ENCODE measurements at places on chromosomes 4 and X.

GRCh38 chrX:97030947-97031346, 147.2 kb downstream of the RPA4 start:
- DNase-seq: no peak

DNA sequence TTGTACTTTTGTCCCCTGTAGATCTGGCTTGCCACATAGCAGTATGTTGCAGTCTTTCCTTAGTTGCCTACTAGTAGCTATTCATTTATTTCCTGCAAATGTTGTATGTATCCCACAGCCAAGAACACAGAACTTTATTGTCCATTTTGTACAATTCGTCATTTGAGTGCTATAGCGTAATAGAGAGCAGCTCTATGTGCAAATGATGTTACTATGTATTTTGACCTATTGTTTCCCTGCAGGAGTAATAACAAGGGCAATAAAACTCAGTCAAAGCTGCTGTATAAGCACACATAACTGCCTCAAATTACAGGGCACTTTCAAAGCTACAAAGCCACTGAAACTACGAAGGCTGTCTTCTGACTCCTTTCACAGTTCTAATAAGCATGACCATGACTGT, 48.1 kb downstream of the NRK start:
- DNase-seq: no peak

DNA sequence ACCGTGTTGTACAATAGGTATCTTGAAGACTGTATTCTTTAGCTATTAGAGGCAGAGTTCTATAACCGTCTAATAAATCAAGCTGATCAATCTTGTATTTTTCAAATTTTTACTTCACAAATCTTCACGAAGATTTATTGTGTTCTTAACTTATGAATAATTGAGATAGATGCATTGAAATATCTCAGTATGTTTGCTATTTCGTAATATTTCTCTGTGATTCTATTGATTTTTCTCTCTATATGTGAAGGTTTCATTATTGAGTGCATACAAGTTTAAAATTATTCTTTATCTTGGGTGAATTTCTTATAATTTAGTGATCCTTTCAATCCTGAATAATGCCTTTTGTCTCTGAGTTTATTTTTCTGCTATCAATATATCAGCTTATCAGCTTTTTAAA, 19.8 kb upstream of the SHISA3 start:
- DNase-seq: no peak

GRCh38 chr4:113371111-113371510, 321.7 kb downstream of the ANK2 start:
- no peak for DNase-seq

GRCh38 chr4:177127658-177128057, 182.0 kb upstream of the NEIL3 start:
- peak; percentile 67 for DNase-seq

DNA sequence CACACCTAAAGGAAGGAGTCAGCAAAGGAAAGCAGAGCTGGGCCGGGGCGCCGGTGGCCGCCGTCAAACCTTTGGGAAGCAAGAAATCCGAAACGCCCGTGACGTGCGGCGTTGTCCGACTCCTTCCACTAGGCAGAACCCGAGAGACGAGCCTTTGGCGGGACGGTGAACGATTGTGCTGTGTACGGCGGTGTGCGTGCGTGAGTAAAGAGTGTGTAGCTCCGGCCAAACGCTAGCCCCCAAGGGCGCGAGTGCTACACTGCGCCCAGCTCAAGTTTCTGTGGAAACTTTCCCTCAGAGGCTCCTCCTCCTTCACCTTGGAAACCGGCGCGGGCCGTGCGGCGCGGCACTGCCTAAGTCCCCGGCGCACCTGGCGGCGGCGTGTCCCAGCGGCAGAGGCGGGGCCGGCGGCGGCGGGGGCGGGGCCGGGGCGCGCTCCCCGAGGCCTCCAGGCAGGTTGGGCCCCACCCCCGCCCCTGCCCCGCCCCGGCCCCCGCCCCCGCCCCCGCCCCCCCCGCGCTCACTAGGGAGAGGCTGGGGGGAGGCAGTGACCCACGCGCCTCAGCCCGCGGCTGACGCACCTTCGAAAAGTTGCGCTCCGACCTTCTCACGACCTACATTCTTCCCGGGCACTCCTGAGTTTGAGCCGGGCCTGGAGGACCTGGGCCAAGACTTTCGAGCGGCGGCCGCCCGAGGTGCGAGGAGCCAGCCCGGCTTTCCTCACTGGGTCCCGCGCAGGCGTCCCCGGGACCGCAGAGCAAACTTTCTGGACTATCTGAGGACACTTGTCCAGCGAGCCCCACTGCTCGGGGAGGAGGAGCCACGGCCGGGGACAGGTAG, at the start of gene FHIP1A:
Gene FHIP1A, plus strand, starts transcription at position 547 of the 840 bp plus-strand sequence. CDS start 157,084 bp downstream, outside the sequence.
- DNase-seq: peak; percentile 90

- DNase-seq: no peak
Measured at GRCh38 chr4:7980036-7980435, 40.4 kb upstream of the AFAP1 start.

DNA sequence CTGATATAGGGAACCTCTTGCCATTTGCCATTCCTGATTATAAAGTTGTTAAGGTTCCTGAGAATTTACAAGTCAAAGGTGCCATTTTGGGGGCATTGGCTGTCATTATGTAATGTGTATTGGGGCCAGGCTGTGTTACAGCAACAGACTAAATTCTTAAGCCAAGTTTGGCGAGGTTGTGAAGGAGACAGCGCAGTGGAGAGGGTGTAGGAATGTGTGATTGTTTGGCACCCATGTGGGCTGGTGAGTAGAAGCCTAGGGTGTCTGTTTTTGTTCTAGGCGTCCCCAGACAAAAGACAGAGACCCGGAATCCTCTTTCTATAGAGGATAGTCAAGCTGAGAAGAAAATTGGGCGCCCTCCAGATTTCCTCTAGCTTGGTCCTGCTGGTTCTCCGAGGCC, 2535.3 kb downstream of the PCDH7 start:
- DNase-seq: no peak

Measured in foreskin keratinocyte (primary cell).